ENCODE measurements at places on chromosomes 1 and 21. TPM values are rescaled to one million over a fixed set of nuclear protein-coding genes. Genes with fewer than 3 reads are reported as not detected.
A peak's percentile ranks its signal among the peaks of the same experiment; 100 is the strongest.

The PAPPA2 gene
- total RNA-seq = 2.0 TPM

The KRTCAP2 gene
- 326 TPM for total RNA-seq

The FCRL2 gene
- total RNA-seq = 0.03 TPM

The NECTIN4 gene
- 0.21 TPM for total RNA-seq

DNA sequence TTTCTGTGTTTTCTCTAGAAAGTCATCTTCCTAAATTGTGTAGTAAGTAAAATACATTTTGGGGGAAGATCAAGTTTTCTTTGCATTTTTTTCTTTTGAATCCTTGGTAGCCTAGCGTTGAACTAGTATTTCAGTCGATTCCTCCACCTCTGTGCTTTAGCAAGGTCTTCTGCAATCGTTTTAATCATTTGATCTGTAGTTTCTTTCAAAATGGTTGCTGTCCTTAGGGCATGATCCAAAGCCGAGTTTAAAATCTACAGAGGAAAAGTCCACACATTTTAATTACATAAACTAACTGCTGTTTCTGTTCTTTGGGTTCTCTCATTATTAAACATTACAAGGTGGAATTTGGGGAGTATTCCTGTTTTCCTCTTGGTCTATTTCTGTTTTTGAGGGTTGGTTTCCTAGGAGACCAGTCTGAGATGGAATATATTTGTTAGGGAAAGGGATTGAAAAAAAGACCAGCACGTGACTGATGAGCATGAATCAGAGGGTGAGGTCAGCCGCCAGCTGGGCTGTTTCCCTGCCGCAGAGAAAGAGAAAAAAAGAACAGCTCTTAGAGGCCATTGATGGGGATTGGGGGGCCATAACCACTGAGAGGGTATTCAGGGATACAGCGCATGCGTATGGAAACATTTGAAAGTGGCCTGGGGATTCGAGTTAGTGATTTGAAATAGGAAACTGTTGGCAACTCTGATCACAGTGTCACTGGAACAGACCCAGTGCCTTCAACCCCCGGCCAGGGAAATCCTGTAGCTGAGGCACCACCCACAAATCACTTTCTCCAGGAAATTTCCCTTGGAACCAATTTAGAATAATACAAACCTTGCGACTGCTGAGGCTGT, 40.6 kb downstream of the AKNAD1 start:
- peak; percentile 94 for DNase-seq

DNA sequence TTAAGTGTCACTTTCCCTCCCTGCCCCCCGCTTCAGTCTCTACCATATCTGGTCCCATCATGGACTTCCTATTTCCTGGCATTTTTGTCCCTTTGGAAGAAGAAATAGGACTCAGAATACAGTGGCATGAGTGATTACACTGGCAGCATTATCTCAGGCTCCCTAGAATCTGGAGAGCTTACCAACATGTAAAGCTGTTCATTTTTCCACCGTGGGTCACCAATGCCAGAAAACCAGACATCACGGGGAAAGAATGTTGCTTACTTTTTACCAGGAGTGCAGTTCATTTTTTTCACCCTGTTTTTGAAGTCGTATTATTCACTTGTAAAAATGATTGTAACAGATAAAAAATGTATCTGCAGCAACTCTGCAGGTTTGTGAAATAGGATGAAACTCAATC, 44.8 kb downstream of the BACH1 start:
- DNase-seq = no peak

- no peak for DNase-seq
Measured at GRCh38 chr1:19818324-19818723, 3.2 kb upstream of the RNF186 start.

DNA sequence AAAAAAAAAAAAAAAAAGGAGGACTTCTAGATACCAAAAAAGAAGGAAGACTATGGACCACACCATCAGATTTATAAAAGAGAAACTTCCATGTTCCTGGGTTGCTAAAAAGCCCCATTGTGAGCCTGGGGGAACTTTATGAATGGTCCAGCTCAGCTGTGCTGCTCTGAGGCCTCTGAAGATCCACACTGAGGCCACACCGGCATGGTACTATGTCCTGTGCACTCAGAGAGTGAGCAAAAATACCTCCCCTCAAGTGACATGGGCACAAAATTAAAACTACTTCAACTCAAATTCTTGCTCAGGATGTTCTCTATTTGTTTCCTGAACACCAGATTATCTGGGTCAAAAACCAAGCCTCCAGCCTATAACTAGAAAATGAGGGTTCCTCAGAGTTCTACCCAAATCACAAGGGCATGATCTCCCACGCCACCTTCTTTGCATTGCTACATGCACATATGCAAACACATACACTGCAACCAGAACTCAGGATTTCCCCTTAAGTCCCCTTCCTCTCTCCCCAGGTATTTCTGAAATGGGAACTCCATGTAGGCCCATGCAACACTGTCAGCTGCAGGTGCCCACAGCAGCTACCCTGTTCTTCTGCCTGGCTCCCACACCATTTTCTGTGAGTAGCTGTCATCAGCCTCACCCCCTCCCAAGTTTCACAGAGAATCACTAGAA, 94.4 kb downstream of the SH3GLB1 start:
- DNase-seq = no peak

GRCh38 chr1:83631851-83632250, 367.1 kb downstream of the TTLL7 start:
- no peak for DNase-seq

GRCh38 chr1:156860113-156860627, 495 bp upstream of the NTRK1 start:
- DNase-seq = peak; percentile 46

- DNase-seq = peak; percentile 82
Measured at GRCh38 chr1:213987422-213987926, 299 bp upstream of the PROX1 start.

DNA sequence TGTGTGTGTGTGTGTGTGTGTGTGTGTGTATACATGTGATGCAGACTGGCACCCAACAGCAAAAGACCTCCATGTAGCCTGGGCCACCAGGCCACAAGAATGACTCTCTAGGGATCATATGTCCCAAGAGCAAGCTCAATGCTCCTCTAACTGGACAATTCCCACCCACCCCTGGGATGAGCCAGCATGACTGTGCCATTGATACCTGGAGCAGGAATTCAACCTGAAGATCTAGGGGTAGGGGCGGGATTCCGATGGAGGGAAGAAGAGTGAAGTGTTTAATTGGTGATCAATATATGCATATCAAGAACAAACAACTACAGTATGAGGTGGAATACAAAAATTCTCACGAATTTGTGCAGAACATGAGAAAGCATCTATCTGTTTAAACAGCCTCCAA, 136.2 kb downstream of the PSMG1 start:
- no peak for DNase-seq

GRCh38 chr1:207397525-207397926, 56.6 kb upstream of the CR2 start:
- peak; percentile 41 for DNase-seq

- no peak for DNase-seq
Measured at GRCh38 chr1:31371121-31371959, 1.5 kb downstream of the FABP3 start.

DNA sequence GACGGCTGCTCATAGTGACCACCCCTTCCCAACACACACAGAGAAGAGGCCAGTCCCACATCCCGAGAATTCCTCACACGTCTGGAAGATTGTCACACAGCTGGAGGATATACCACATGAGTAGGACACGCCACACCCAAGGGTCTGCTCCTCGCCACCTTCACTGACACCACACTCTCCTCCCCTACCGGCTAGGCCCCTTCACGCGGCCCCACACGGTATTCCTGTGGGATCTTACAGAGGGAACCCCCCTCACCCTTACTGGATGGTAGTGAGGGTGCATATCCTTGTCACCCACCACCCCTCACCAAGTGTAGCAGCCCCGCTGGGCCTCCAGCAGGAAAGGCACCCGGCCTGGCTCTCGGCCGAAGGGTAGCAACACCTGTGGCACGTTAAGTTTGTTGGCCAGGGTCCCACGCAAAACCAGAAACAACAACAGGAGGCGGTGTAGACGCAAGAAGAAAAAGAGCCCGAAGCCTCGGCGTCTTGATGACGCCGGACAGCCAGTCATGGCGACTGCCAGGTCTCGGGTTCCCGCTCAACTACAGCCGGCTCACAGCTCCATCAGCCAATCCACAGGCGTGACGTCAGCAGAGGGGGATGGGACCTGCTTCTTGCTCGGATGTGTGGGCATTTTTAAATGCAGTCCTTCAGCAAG, at the start of gene NUP210L:
Gene NUP210L, minus strand, starts transcription at position 540 of the 658 bp plus-strand sequence.
- DNase-seq = peak; percentile 50

GRCh38 chr1:159132271-159132881, 39.0 kb upstream of the CADM3 start:
- DNase-seq = peak; percentile 76

DNA sequence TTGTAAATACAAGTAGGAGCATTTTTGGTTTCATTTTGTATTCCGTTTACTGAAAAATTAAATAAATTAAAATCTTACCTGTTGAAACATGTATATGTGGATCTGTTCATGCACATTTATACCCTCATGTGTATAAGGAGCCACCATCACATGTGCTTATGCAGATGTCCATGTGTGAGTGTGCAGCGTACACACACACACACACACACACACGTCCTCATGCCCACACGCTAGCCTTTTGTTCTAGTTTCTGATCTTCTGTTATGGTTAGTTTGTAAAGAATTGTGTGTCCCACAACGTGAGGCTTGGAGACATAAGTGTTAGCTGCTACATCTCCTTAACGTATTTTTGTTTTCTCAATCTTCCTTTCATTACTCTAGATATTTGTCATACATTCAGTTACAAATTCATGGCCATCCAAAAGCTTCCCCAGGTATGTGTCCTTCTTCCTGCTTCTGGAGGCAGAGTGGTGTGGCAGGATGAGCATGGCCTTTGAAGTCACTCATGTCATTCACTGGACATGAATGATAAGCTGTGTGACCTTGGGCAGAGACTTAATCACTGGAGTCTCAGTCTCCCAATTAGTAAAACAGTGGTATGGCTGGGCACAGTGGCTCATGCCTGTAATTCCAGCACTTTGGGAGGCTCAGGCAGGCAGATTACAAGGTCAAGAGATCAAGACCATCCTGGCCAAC, 54.6 kb downstream of the TENT5C start:
- DNase-seq = no peak

DNA sequence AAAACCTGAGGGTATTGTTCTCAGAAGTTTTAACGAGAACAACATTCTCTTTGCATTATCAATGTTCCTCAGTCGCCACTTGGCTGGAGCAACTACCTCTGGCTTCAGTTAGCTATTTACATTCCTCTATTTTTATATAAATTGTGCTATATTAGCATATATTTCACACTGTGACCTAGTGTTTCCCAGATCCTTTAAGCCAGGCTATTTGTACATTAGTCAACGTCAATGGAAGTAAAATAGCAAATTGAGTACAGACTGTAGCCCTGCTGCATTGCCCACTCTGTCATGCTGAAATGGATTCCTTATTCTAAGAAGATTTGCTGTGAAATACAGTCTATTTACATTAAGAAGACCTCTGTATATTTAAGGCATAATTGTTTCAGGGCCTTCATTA, 213.8 kb downstream of the ROR1 start:
- DNase-seq = no peak

GRCh38 chr1:150221552-150221951, 14.4 kb downstream of the ANP32E start:
- peak; percentile 49 for DNase-seq

DNA sequence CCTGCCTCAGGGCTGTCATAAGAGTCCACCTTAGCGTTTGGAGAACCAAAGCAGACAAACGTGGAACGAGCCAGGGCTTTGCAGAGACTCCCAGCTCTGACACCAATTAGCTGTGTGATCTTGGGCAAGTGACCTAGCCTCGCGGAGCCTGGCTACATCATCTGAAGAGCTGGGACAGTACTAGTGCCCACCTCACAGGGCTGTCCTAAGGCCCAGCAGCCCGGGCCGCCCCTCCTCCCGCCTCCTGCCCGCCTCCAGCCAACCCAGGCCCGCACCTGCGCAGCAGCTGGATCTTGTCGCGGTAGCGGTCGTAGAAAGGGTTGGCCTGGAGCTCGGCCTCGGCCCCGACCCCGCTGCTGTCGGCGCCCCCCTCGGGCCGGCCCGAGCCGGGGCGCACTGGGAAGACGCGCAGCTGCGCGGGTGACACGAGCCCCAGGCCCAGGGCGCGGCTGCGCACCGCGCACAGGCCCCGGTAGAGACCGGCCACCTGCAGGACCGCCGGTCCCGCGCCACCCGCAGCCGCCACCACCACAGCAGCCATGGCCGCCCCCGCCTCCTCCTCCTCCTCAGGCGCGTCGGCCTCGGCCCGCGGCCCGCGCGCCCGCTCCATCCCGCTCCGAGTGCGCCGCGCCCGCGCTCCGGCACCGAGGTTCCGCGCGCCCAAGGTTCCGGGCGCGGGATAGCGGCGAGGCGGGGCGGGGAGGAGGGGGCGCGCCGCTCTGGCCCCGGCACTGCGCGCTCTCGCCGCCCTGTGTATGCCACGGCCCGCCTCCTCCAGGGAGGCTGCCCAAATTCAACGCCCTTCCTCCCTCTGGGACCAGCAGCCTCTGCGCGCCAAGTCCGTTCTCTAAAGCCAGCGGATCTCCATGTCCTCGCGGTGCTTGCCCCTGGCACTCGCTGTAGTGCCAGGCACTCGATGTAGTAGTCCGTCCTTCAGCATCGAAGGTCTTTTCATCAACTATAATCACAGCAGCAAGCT, at the start of gene ATPAF1:
Gene ATPAF1, minus strand, starts transcription at position 583 of the 979 bp plus-strand sequence. Its CDS starts 42 bp downstream, at position 541.
- DNase-seq = peak; percentile 86
